ENCODE measurements at places on chromosomes 2 and 18.

DNA sequence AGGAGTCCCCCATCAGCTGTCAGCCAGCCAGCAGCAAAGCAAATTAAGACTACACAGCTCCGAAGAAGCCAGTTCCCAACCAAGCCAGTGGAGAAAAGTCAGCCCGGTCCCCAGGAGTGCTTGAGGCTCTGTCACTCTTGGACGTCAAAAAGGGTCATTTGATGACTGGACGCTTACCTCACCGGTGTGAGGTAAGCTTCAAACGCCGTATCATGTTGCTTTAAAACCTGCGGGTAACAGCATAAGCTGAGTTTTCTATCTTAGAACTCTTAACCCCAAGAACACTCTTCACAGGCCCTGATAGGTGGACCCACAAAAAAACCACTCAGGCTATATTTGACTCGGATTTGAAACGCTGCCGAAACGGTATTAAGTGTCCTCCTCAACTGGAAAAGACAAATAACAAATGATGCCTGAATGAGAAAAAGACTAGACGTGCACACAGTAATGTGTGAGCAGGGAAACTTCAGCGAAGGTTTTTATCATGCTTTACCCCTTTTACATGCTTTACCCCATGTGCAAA lies 682 bp upstream of the LNPK start:
- peak; percentile 21 for DNase-seq

DNA sequence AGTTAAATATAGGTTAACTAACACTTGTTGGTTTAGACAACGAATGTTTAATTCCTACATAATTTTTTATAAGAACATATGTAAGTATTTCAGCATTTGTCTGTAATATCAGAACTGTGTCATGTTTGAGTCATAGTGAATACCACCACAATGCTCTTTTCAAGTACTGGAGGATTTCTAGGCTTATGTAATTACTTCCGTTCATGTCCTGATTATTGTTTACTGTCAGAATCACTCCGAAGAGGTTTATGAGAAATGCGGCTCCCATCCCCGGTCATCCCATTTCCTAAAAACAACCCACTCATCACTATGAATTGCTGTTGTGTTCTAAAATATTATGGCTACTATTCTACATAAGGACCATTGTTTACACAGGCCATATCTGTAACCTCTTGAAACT lies 45.1 kb downstream of the CDH19 start:
- DNase-seq: no peak

DNA sequence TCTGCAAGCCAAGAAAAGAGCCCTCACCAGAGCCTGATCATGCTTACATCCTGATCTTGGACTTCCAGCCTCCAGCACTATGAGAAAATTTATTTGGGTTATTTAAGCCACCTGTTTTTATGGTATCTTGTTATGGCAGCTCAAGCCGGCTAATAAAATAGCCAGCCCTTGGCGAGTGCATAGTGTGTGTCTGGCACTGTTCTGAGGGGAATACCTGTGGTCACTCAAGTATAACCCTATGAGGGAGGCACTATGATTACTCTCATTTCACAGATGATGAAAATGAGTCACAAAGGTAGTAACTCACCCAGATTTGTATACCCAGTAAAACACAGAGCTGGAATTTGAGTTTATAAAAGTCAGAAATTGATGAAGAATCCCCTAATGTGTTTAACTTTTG lies 556.9 kb upstream of the SETBP1 start:
- DNase-seq: no peak

- no peak for DNase-seq
Measured at GRCh38 chr2:133054297-133054696, 384.3 kb upstream of the LYPD1 start.

DNA sequence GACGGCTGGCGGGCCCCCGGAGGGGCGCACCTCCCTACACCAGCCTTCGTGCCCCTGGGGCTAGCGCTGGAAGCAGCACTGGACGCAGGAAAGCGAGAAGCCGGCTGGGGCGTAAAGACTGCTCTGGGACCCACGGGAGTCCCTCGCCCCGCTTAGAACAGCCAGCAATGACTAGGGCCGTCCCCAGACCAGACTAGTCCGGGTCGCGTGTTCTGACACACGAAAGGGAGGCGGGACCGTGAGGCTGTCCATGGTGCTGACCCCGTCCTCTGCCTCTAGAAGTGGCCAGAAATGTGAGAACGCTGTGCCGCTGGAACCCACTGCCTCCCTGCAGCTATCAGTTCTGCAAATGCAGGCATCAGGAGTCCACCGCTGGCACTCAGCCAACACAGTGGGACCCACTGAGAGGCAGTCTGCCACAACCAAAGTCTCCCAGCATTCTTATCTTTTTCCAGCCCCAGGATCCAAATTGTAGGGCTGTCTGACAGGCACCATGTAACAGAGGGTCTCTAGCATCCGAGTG lies at the start of gene UCN:
UCN (minus strand) TSS at position 87 of the 523 bp plus-strand sequence. CDS start 550 bp downstream, outside the sequence.
- DNase-seq: no peak
